Bronchus fibroblast of lung (primary cell): ENCODE measurements at places on chromosomes 4 and X. TPM values are rescaled to one million over a fixed set of nuclear protein-coding genes. Genes with fewer than 3 reads are reported as not detected.

Gene GPR50
- total RNA-seq: not detected in 2 replicates

Gene GASK1B
- 2.1 and 3.9 TPM in 2 replicates for total RNA-seq

Gene TRPC3
- total RNA-seq: 3.9 and 4.0 TPM in 2 replicates

Gene GBA3
- not detected in 2 replicates for total RNA-seq

Gene CDX4
- total RNA-seq: not detected in 2 replicates

Gene TENM3
- 18.9 and 26.4 TPM in 2 replicates for total RNA-seq
